ENCODE measurements at places on chromosomes 3 and 15.
A peak's percentile ranks its signal among the peaks of the same experiment; 100 is the strongest.

- no peak for DNase-seq
Observed at GRCh38 chr3:142916605-142917004, 27.7 kb upstream of the PCOLCE2 start.

GRCh38 chr3:59469948-59470723, 420.3 kb upstream of the CFAP20DC start:
- peak; percentile 70 for DNase-seq

DNA sequence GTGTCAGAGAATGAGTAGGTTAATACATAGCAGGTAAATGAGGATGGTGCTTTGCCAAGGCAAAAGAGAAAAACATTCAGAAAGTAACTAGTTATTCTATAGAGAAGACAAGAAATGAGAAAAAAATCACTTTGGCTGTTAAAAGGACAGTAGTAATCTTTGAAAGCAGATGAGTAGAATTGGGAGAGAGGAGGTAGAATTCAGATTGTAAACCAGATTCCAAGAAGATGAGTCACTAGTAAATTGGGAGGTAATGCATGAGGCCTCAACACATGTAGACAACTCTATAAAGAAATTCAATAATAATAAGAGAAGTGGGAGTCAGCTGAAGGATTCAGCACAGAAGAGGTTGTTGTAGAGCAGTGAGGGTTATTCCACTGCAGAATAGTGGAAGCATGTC, 81.4 kb downstream of the MBNL1 start:
- DNase-seq: no peak

DNA sequence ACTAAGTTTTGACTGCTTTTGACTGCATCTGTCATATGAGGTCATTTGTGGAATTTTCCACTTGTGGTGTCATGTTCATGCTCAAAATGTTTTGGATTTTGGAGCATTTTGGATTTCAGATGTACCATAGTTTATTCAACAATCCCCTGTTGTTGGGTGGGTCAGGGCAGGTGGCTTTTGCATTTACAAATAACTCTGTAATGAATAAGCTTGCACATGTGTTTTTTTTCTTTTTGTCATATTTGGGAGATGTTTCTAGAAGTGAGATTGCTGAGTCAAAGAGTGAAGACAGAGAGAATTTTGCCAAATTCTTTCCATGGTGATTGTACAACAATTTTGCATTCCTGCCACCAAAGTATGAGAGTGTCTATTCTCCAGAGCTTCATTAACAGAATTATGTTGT, 62.4 kb upstream of the ADPGK start:
- DNase-seq: no peak

- no peak for DNase-seq
Observed at GRCh38 chr3:72231439-72232196, 446.7 kb upstream of the PROK2 start.

GRCh38 chr15:78570710-78571109, 5.4 kb downstream of the CHRNA5 start:
- DNase-seq: no peak

GRCh38 chr3:142394921-142395622, 52.8 kb downstream of the XRN1 start:
- no peak for DNase-seq

DNA sequence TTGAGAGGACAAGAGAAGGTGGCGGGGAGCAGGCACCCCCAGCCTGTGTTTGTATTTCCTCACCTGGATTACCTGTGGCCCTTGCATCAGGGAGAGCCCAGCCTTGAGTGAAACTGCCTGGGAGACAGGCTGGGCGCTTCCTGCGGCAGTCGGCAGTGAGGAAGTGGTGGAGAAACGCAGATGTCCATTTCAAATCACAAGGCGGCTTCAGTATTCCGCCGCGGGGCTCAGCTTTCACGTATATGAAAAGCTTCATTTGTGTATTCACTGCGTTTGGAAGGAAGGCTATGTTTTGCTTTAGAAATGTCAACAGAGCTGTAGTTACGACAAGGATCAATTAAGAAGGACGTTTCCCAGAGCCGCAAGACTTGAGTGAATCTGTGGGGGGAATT, 167.4 kb upstream of the CTDSPL start:
- no peak for DNase-seq

DNA sequence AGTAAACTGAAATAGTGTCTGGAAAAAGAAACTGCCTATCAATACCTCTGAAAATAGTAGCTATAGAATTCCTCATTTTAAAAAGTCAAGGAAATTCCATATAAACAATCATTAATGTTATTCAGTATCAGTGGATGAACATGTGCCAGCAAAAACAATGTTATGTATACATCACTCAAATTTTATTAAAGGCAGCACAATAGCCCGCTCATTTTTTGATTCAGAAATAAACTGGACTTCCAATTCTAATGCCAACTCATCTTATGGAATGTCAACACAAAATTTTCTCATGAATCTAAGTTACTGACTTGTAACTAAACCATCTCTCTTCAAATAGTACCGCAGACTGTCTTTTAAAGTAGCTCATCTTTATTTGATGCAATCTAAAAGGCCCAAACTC, 19.0 kb downstream of the THBS1 start:
- DNase-seq: no peak

- no peak for DNase-seq
Observed at GRCh38 chr3:135215516-135215915, 420.5 kb downstream of the EPHB1 start.

DNA sequence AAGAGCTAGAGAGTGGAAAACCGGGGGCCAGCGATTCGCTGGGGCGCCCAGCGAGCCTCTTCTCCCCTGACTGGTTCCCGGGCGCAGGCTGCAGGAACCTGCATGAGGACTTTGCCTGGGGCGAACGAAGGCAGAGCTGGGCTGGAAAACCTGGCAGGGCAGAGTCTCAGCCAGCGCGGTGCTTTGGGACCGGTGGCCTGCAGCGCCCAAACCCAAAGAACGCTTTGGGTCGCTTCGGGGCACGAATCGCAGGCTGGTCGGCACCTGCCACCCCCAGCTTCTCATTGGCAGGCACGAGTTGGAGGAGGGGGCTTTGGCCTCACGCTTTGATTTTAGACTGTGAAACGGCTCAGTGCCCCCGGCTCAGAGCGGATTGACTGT, 3.0 kb downstream of the ONECUT1 start:
- DNase-seq: no peak

Measured in activated CD4-positive, alpha-beta memory T cell treated with anti-CD3 and anti-CD28 coated beads for 36 hours (primary cell).